Adipocyte (in vitro differentiated cells): ENCODE measurements at places on chromosomes 3 and 15.

DNA sequence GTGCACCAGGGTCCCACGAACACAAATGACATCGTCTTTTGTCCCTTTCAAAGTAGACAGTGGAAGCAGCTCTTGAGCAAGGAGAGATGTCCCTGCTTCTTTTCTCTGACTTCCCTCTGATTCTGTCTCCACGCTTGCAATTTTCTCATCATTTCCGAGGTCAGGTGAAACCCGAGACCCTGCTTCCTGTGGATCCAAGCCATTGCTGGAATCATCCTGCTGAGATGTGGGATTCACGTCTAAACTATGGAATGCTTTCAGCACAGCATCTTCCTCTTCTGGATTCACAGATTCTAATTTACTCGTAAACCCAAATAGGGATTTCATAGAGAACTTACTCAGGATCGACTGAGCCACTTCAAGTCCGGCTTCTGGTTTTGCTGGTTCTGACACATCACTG lies 127.1 kb downstream of the FMN1 start:
- peak; percentile 58 for DNase-seq

- DNase-seq, result peak; percentile 59
Observed at GRCh38 chr15:95895508-95895907, 435.0 kb upstream of the NR2F2 start.

GRCh38 chr3:141321109-141321497 lies 47.2 kb upstream of the ZBTB38 start:
- DNase-seq, result no peak

DNA sequence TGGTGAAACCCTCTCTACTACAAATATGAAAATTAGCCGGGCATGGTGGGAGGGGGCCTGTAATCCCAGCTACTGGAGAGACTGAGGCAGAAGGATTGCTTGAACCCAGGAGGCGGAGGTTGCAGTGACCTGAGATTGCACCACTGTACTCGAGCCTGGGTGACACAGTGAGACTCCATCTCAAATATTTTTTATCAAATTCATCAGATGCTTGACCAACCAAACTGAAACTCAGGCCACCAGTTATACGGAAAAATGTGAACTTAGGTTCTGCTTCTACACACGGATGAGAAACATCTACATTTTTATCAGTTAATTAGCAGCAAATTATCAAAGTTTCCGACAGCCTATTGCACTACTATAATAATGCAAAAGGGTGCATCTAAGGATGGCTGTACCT lies 4.8 kb downstream of the ARF4 start:
- no peak for DNase-seq

DNA sequence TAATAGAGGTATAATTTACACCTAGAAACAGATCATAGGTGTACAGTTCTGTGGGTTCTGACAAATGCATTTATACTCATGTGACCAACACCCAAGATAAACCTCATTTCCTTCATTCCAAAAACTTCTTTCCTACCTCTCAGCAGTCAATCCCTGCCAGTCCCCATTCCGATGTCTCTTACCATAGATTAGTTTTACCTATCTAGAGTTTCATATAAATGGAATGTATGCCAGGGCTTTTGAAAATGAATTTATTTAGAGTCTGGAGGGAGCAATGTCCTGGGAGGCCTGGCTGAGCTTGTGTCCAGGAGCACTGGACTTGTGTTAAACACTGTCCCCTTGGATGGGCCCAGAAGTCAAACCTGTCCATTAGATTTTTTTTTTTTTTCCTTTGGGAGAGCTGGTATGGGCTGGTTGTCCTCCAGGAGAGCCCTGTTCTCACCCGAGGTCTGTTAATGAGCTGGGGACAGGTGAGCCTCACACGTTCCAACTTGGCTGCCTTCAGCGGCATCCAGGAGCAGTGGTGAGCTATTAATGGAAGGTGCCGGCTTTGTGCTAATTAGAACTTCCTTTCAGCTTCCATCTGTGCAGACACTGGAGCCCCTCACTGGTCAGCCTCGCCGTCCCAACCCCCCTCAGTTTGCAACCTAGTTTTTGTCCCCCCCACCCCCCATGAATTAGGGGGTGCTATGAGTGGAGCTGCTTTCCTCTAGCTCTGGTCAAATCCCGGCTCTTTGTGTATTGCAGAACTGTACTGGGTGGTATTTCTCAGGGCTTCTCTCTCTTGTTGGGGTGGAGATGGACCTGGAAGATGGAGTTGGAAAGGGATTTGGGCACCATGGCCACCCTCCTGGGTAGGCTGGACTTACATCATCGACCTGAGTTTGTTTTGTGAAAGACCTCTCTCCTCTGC lies 40.7 kb upstream of the POLG start:
- no peak for DNase-seq

DNA sequence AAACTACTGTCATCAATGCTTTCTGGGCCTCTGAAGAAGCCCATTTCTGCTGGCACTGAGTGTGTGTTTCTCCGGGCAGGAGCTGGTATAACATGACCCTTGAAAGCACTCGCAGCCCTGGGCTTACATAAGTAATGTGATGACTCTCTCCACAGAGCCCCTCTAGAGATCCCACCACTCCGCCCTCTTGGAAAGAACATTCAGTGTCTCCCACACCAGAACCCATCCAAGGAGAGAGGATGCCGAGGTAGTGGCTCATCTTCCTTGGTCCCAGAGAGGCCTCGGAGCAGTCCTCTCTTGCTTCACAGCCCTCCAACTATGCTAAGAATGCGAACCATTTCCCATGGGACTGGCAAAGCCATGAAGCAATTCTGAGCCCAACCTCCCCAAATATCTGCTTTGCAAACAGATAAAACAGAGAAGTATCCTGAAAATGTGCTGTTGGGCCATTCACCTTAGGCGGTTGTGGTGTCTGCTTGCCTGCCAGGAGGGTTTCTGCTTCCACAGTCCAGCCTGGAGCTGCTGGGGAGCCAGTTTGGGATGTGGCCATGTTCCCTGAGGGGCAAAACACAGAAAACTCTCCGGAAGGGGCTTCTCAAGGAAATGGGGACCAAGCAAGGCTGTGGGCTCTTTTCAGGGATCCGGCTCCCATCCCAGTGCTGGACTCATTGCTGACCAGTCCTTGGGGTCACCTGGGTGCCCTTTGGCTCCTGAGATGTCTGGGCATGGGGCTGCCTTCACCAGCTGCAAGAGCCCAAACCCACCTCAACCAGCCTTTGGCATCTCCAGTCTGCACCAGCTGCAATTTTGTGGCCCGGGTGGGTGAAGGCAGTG lies 47.3 kb downstream of the AMOTL2 start:
- peak; percentile 97 for DNase-seq

GRCh38 chr15:52745326-52746161 lies 44.6 kb downstream of the ONECUT1 start:
- no peak for DNase-seq

GRCh38 chr15:62417439-62417838 lies 252.4 kb upstream of the C2CD4B start:
- DNase-seq, result peak; percentile 38

DNA sequence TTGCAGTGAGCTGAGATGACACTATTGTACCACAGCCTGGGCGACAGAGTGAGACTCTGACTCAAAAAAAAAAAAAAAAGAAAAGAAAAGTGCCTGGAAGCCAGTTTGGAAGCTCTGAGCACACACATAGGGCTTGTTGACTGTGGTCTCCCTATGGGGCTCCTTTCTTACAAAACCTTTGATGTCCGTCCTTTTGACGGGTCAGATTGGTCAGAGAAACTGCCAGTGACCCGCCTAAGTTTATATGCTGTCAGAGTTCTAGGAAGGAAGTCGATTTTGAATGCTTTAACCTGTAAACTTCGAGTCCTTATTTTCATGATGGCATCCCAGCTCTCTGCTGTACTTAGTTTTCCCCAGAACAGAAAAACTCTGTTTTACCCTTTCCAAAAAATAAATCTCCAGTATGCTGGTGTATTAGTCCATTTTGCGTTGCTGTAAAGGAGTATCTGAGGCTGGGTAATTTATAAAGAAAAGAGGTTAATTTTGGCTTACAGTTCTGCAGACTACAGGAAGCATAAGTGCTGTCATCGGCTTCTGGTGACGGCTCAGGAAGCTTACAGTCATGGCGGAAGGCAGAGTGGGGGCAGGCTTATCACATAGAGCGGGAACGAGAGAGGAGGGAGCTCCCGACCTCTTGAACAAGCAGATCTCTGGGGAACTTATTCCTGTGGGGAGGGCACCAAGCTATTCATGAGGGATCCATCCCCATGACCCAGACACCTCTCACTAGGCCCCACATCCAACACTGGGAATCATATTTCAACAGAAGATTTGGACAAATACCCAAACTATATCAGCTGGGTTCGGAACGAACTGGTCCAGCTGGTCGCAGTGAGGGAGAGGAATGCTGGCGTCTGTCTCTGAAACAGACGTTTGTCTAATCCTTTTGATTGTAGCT lies 72.3 kb downstream of the LMLN start:
- no peak for DNase-seq

DNA sequence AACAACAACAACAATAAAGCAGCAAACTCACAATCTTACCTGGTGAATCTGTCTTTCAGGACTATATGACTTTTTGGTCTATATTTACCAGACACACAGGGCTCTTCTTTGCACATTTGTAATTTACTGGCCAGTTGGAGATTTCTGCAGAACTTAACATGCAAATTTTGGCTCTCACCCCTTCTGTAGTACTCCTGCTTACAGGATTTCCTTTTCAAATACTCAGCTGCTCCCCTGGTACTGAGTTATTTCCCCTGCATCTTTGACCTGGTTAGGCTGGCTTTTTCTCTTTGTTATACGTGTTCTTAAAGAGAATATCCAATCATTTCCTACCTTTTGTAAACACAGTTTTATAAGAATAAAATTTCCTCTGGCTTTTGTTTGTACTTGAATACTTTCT lies 228.0 kb downstream of the MBNL1 start:
- DNase-seq, result no peak

GRCh38 chr3:143200001-143200924 lies 80.7 kb downstream of the CHST2 start:
- peak; percentile 65 for DNase-seq
